Left renal pelvis (tissue), 4 donors: ENCODE measurements at places on chromosomes 16 and 17.

DNA sequence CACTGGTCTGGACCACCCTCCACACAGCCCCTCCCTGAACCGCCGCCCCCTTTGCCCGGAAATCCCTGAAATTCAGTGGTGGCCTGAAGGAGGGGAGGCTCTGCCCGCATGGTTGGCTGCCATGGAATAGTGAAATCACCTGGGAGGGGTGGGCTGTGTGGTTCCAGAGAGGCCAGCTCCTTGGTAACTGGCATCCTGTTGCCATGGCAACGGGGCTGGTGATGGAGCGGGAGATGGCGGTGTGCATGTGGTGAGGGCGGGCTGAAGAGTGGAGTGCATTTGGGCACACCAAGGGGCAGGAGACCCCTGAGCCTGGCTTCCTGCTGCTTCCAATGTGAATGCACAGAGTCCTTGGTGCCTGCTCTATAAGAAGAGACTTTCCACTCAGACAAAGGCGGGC, 2.4 kb downstream of the EFNB3 start:
- DNase-seq, result no peak

DNA sequence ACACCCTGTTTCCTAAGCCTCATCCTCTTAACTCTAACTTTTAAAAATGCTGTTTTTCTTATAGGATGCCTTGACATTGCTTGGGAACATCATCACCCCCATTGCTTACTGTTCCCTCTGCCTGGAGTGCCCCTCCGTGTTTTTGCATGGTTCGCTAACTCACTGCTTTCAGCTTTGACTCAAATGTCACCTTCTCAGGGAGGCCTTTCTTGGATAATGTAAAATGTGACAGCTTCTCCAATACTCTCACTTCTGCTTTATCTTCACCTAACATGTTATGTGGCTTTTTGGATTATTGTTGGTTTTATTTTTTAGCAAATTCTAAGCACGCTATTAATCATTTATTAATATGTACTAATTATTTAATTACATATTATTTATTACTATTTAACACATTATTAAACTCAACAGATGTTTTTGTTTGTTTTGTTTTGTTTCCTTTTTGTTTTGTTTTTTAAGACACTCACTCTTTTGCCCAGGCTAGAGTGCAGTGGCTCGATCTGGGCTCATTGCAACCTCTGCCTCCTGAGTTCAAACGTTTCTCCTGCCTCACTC, 3.8 kb downstream of the CRYM start:
- no peak for DNase-seq

DNA sequence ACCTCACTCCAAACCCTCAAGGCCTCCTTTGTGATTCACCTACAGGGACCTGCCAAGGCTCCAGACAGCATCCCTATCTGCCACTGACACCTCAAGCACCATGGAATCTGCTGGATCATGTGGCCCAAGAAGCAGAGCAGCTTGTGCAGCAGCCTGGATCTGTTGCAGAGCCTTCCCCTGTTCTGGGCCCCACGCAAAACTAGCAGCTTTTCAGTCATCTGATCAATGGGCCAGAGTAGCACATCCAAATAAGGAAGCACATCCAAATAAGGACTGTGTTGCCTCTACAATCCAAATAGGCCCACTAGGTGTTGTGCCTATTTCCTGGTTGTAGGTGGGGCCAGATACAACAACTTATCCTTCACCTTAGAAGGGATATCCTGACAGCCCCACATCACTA, 97.1 kb upstream of the GNAO1 start:
- no peak for DNase-seq

DNA sequence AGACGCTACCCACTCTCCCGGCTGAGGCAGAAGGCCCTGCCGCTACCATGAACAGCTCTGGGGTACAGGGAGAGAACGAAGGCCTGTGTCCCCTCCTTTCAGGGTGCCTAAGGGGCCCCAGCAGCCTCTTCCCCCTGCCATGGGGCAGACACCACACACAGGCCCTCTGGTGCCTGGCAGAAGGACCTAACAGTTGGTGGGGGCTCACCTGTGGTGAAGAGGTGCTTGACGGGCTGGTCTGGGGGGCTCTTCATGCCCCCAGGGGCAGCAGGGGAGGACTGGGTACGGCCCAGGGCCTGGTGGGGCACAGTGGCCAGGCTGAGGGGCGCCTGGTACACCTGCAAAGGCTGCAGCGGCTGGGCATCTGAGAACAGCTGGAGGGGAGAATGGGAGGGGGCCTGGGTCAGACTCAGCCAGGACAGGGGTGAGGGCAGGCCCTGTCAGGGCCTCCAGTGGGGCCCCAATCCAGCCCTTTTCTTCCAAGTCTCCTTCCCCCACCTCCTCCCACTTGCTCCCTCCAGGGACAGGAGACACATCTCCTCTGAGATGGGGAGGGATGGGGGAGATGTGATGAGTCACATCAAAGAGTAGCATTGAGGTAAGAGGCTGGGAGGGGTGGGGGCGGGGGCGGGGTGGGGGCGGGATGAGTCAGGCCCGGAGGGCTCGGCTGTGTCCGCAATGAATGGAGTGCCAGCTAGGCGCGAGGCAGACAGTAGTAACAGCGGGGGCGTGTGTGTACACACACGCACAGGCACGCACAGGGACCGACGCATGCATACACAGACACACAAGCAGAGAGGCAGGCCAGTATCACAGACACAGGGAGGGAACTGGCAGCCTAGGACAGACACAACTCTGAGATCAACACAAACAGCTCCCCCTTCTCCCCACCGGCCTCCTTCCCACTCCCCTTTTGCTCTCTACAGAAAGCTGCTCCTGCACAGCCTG, 16.1 kb downstream of the G6PC3 start:
- DNase-seq, result no peak

GRCh38 chr17:69375229-69375628, 39.3 kb upstream of the MAP2K6 start:
- DNase-seq, result no peak
